ENCODE measurements at places on chromosomes 5 and 9.

GRCh38 chr5:171647904-171648260 is 137.7 kb upstream of the SMIM23 start:
- no peak for DNase-seq

- DNase-seq: no peak
These were observed 55.5 kb upstream of the MEGF10 start for GRCh38 chr5:127235136-127235535.

- no peak for DNase-seq
These were observed 59.3 kb downstream of the SLC22A5 start for GRCh38 chr5:132428484-132429462.

DNA sequence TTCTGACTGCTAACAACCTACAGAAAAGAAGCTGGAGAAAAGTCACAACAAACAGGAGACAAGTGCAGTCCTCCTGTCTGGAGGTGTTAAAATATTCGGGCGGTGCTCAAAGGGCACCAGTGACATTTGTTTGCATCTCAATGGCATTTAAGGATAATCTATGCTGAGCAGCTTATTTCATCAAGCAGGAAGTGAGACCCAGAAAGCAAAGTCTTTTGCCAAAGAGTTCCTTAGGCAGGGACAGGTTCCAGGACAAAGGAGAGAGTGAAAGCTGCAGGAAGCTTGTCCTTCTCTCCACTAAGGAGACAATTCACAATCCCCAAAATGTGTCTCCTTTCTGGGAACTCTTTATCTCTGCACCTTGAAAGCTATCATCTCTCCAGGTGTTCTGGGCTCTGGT is 38.7 kb upstream of the CDK20 start:
- DNase-seq: no peak

DNA sequence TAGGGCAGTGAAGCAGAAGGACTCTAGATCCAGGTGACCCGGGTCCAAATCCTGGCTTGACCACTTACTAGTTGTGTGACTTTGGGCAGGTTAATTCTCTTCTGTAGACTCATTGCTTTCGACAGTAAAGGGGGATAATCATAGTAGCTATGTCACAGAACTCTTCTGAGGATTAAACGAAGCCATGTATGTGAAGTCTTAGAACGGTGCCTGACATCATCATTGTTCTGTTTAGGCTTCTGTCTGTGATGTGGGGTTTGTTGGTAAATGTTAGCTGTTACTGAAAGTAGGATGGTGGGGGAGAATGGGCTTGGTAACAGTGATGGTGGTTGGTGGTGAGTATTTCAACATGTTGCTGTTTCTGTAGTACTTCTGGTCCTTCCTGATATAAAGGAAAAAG is 73.7 kb downstream of the MAP1B start:
- no peak for DNase-seq

GRCh38 chr9:20325008-20325407 is 297.3 kb downstream of the MLLT3 start:
- DNase-seq: no peak

GRCh38 chr5:123845356-123846100 is 333.6 kb downstream of the CSNK1G3 start:
- DNase-seq: no peak

- no peak for DNase-seq
These were observed 517.7 kb downstream of the DIRAS2 start for GRCh38 chr9:90124961-90125360.

DNA sequence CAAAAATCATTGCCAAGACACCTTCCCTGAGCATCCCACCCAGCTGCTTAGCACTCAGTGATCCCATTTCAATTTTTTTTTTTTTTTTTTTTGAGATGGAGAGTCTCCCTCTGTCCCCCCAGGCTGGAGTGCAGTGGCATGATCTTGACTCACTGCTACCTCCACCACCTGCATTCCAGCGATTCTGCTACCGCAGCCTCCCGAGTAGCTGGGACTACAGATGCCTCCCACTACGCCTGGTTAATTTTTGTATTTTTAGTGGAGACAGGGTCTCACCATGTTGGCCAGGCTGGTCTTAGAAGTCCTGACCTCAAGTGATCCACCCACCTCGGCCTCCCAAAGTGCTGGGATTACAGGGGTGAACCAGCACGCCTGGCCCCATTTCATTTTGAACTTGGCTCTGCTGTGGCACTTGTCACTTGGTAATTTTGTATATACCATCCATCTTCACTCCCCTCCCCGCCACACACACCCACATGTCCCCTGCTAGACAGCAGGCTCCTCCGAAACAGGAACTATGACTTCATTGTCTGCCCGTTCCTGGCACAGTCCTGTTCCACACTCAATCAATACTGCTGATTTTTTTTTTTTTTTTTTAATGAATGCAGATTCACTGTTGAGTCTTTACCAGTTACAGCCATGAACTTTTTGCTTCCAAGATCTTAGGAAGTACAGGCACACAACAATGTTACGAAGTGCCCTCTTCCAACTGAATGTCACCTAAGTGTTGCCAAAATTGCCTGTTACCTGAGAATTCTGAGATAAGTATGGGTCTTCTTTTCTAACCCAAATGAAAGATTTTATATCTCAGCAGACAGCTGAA is 17.3 kb upstream of the ZBTB34 start:
- DNase-seq: no peak

GRCh38 chr9:6328103-6328502 is at the start of gene TPD52L3:
TSS of gene TPD52L3 (plus strand) at chr9:6328375. CDS start at chr9:6328596, 221 bp downstream.
- DNase-seq: no peak

DNA sequence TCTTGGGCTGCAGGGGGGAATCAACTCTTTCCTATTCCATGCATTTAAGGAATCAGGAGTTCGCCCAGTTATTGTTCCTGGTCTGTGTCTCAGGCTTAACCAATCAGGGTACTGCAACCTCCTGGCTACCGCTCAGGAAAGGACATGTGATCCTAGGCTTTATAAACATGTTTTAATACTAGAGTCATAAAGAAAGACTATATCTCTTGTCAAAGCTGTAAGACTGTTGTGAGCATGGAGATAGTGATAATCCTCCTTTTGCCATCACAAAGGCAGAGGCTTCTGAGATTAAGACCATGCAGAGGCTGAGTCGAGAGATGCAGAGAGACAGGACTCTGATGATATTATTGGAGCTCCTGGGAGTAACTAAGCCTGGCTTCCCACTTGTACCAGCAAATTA is 137.0 kb downstream of the YIPF5 start:
- DNase-seq: no peak

GRCh38 chr5:150272531-150272930 is 17.0 kb downstream of the CAMK2A start:
- no peak for DNase-seq

DNA sequence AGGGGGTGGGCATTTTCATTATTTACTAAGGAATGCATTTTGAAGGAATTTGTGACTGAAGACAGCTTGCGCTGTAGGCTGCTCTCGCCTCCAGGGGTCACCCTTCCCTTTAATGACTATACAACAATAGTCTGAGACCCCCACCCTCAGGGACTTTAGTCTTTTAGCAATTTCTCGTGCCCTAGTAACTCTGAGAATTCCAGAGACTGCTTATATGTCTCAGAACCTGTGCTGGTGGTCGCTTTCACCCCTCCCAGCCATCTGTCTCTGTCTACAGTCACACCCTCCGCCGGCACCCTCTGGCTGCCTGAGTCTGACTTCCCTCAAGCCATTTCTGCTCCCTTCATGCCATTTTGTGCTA is 671.4 kb downstream of the NR2F1-AS1 start:
- DNase-seq: no peak

GRCh38 chr9:37290940-37291485 is 131.5 kb upstream of the GRHPR start:
- DNase-seq: no peak

DNA sequence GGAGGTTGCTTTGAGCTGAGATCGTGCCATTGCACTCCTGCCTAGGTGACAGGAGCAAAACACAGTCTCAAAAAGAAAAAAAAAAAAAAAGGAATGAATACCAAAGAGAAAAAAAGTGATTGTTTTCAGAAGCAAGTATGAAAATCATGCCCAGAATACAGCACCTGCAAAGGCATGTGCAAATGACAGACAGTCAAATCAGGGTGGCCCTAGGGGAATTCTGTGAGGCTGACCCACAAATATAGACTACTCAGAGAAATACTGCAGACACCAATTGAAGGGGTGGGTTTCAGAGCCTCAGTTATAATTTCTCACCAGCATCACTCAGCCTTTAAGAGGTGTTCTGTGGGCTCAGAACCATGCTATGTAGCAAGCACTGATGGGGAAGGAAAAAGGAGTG is 28.6 kb downstream of the DCAF12 start:
- no peak for DNase-seq

DNA sequence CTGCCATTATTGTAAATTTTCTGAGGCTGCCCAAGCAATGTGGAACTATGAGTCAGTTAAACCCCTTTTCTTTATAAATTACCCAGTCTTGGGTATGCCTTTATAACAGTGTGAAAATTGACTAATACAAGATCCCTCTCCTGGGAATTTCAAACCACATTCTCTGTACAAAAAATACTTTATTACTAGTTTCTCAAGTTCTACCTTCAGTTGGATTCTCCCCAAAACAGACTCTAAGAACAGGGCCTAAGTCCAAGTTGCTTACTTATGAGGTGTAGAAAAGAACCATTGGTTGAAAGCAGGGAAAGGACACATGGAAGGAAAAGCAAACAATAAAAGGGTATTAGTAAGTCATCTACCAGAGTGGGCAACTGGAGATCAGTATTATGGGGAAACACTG is 343.2 kb downstream of the TMEM232 start:
- no peak for DNase-seq

DNA sequence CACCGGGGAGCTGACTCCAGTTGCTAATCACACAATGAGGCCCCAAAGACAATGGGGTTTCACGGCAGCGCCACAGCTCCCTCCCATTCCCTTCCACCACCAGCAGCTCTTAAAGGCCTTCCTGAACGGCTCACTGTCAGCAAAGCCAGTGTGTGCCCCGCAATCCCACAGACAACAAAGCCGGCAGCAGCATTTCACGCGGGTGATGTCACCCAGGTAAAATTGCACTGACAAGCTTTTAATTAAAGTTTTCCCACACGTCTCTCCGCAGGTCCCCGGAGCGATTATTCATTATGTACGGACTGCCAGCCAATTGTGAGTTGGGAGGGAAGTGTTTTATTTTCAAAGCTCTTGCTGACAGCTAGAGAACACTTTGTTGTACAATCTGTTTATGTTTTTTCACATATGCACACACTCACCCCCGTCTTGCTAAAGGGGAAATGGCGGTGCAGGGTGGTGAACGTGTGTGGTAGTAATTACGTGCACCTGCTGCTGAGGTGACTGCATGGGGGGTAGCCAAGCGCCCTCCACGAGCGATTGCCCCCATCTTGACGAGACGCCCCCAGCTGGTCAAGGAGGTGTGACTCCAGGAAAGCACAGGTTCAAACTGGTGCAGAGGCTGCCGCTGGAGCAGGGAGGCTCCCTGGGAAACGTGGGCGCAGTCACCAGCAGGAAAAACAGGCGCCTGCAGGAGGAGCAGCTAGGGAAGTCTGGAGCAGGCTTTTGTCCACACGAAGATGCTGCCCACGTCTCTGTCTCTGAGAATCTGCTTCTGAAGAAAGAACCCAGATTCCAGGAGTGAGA is 65.0 kb downstream of the IRX2 start:
- DNase-seq: no peak

GRCh38 chr5:38032149-38032548 is 192.3 kb upstream of the GDNF start:
- no peak for DNase-seq

DNA sequence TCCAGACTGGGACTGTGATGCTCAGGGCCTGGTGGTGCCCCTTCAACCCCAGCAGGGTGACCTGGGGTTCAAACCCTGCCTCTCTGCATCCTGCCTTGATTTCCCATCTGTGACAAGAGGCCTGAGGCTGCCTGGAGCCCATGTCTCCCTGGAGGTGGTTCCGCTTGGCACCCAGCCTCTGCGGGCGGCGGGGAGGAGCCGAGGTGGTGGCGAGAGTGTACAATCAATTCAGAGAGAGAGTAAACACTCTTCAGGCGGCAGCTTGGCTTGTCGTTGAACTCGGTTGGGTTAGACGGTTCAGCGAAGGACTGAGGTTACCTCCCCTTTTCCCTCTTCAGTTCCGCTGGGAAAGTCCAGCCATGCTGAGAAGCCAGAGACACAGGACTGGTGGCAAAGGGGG is 39.3 kb downstream of the NTNG2 start:
- no peak for DNase-seq

- DNase-seq: no peak
These were observed 35.7 kb upstream of the TMED7 start for GRCh38 chr5:115661563-115661962.

DNA sequence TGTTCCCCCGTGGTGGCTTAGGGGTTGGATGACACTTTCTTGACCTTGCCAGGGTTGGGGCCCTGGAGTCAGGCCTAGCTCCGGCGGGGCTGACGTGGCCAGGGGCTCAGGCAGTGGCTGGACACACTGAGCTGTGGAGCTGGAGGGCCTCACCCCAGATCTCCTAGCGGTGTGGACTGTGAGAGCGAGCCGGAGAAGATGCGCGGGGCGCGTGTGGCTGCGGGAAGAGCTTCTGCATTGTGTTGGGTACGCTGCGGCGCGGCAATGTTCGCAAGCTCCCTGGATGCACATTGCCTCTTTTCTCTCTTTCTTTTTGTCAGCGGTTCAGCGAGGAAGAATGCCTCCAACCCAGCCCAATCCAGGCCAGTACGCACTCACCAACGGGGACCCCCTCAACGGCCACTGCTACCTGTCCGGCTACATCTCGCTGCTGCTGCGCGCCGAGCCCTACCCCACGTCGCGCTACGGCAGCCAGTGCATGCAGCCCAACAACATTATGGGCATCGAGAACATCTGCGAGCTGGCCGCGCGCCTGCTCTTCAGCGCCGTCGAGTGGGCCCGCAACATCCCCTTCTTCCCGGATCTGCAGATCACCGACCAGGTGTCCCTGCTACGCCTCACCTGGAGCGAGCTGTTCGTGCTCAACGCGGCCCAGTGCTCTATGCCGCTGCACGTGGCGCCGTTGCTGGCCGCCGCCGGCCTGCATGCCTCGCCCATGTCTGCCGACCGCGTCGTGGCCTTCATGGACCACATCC is 4.8 kb downstream of the NR2F1 start:
- no peak for DNase-seq

- no peak for DNase-seq
These were observed 71.9 kb downstream of the ECPAS start for GRCh38 chr9:111412280-111412679.

DNA sequence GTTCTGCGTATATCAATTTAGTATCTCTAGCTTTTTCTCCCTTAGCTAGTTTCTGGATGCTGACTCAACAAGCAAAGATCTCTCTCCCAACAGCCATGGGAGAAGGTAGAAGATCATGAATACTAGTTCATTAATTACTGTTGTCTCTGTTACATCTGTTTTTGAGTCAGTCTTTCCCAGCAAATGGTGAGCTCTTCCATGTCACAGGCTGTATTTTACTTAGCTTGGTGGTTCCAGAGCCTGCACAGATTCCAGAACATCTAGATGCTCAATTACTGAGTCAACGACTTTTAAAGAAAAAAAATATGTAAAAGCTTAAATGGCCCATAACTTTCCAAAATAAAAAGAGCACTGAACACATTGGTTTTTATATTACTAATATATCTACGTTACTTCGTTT is 307.2 kb downstream of the NSG2 start:
- DNase-seq: no peak

All from stimulated activated CD4-positive, alpha-beta T cell treated with anti-CD3 and anti-CD28 coated beads, TNF-alpha, amount 100 ng/mL, for 1 hour (primary cell).